Kidney capillary endothelial cell (primary cell): ENCODE measurements at places on chromosomes 2 and 18.

GRCh38 chr2:65061910-65062339, 5.7 kb downstream of the CEP68 start:
- DNase-seq = no peak

DNA sequence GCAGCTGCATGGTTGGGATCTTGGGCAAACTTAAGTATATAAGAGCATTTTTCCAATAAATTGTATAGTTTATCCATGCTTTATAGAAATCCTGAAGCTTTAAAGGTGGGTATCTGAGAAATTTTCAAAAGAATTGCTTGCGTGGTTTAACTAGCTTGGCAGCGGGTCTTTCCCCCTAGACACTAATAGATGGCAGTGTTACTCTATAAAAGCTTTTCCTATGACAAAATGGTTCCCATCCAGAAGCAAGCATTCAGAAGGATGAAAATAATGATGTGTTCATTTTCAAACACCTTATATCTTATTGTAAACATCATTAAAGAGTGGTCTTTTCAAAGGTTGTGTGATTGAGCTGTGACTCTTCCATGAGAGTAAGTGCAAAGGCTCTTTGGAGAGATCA, 45.9 kb downstream of the KDM3A start:
- no peak for DNase-seq

- DNase-seq = no peak
These were observed 2.0 kb downstream of the IDH1 start for GRCh38 chr2:208252716-208253492.

GRCh38 chr18:51039138-51040112, 9.4 kb downstream of the SMAD4 start:
- DNase-seq = no peak

DNA sequence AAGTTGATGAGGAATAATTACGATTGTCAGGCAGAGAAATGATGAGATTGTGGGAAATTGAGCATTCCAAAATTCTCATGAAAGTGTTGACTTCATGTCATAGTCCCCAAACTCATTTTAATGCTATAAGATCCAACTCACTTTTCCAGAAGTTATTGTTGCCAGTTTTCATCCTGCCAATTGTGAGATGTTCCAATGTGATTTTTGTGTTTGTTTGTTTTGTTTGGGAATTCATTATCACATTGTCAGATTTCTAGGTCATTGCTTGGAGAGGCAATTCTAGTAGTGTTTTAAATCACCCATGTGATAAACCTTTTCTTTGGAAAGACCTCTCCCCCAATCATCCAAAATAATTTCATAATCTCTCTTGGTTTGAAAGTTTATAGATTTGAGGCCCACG, 86.0 kb upstream of the ACVR2A start:
- no peak for DNase-seq

DNA sequence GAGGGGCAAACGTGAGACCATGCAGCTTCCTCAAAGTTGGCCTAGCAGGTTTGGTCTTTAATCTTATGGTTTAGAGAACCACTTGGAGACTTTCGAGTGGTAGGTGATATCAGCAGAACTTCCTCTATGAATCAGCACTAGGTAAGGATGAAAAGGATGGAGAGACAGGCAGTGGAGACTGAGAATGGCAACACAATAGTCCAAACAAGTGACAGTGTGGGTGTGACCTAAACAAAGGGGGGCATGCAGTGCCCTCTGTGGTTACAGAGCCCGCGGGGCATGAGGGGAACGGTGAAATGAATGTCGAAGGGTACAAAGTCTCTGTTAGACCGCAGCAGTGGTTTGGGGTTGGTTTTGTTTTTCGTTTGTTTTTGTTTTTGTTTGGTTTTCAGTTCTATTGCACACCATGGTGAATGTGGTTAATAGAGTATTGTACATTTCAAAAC, 143.9 kb downstream of the L3MBTL4 start:
- no peak for DNase-seq

GRCh38 chr18:74281980-74282754, 9.6 kb downstream of the CYB5A start:
- no peak for DNase-seq

GRCh38 chr18:26763446-26764110, 101.9 kb downstream of the AQP4 start:
- no peak for DNase-seq

DNA sequence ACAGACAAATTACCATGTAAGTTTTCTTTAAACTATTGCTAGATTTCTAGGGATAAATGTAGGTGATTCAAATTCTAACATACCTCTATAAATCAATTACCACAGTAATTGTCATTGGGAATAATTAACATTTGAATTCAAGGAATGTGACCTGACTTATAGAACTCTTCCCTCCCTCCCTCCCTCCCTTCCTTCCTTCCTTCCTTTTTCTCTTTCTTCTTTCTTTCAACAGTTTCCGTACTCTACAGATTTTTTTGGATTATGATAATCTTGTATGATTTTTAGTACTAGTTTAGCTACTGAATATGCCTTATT, 18.2 kb upstream of the FTCDNL1 start:
- no peak for DNase-seq

DNA sequence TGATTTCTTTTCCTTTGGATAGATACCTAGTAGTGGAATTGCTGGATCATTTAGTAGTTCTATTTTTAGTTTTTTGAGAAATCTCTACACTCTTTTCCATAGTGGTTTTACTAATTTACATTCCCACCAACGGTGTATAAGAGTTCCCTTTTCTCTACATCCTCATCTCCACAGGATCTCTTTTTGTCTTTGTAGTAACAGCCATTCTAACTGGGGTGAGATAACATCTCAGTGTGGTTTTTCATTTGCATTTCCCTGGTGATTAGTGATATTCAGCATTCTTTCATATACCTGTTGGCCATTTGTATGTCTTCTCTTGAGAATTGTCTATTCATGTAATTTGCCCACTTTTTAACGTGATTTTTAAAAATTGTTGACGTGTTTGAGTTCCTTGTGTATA, 13.8 kb downstream of the RFTN2 start:
- no peak for DNase-seq

- DNase-seq = no peak
These were observed 161.4 kb downstream of the RPIA start for GRCh38 chr2:88852753-88853402.

DNA sequence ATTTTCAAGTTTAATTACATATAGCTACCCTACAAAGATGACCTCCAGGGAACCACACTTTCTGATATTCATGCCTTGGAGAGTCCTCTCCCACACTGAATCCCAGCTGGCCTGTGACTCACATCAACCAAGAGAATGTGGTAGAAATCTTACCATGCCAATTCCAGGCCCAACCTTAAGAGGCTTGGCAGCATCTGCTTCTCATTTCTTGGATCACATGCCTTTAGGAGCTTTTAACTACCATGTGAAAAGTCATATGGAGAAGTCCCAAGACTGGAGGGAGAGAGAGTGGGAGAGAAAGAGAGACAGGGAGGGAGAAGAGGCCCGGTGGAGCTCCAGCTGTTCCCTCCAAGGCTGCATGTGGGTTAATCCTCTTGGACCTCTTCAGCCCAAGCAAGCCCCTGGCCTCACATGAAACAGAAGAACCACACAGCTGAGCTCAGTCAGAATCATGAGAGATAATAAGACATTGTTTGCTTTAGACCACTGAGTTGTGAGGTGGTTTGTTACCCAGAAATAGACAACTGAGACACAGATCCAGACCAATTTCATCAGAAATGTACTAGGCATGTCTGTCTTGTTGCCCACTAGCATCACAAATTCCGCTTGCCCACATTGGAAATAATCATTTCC, 190.7 kb downstream of the MTCL1 start:
- no peak for DNase-seq
